Activated T-cell treated with anti-CD3 and anti-CD28 coated beads for 1 hour (primary cell): ENCODE measurements at places on chromosomes 3 and 15.

GRCh38 chr3:38623539-38623938 is 25.9 kb downstream of the SCN5A start:
- DNase-seq, result no peak

DNA sequence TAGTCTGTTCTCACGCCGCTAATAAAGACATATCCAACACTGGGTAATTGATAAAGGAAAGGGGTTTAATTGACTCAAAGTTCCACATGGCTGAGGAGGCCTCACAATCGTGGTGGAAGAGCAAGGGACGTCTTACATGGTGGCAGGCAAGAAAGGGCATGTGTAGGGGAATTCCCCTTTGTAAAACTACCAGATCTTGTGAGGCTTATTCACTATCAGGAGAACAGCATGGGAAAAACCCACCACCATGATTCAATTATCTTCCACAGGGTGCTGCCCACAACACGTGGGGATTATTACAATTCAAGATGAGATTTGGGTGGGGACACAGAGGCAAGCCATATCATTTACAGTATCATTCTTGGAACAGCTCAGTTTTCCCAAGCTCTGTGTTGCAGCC is 268.0 kb downstream of the SUCLG2 start:
- no peak for DNase-seq

DNA sequence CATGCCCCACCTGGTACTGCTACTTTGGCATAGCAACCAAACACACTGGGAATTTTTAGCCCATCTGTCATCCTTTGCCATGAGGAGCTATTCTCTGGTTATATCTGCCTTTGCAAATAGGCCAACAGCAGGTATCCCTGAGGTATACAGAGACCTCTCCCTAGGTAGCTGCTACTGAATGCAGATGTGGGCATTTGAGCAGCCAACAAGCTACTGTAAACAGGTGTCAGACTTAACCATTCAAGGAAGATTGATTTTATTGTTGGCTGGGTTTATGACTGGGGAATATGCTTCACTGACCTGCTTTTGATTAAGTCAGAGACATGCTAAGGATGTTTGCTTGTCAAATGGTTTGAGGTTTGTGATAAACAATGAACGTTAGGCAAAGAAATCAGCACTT is 183.2 kb downstream of the OXSM start:
- DNase-seq, result no peak

- no peak for DNase-seq
These were observed 140.4 kb upstream of the ABI3BP start for GRCh38 chr3:101133652-101134051.

- DNase-seq, result no peak
These were observed 97.5 kb downstream of the SLC49A4 start for GRCh38 chr3:122892118-122892960.

DNA sequence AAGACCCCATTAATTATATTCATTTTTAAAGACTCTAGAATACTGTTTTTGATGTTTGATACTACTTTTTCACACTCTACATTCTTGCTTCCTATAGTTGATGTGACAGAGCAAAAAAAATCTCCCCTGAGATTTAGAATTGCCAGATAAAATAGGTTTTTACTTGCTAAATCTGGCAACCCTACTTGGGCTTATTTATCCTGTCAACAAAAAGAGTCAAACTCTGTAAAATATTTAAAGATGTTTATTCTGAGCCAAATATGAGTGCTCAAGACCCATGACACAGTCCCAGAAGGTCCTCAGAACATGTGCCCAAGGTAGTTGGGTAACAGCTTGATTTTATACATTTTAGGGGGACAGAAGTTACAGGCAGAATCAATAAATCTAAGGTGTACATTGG is 72.3 kb downstream of the DAPK2 start:
- no peak for DNase-seq

GRCh38 chr3:52004906-52005395 is 9.3 kb upstream of the RPL29 start:
- no peak for DNase-seq

DNA sequence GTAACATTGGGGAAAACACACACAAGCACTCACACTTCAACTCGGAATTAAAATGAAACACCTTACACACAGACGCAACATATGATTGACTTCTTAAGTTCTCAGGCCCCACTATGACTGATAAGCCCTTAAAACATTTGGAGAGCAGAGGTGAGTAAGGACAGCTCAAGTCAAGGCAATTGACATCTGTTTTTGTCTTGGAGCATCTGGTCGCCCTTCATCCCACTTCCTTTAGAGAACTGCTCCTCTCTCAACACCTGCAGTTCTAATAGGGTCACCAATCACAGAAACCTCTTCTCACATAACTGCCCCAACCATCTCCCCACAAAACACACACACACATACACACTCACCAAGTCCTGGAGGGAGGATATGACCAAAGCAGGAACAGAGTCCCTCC is 43.4 kb downstream of the ERC2 start:
- DNase-seq, result no peak

- DNase-seq, result no peak
These were observed 90.0 kb upstream of the ICE2 start for GRCh38 chr15:60568914-60569391.

GRCh38 chr15:52154896-52155865 is 36.0 kb downstream of the GNB5 start:
- DNase-seq, result no peak

DNA sequence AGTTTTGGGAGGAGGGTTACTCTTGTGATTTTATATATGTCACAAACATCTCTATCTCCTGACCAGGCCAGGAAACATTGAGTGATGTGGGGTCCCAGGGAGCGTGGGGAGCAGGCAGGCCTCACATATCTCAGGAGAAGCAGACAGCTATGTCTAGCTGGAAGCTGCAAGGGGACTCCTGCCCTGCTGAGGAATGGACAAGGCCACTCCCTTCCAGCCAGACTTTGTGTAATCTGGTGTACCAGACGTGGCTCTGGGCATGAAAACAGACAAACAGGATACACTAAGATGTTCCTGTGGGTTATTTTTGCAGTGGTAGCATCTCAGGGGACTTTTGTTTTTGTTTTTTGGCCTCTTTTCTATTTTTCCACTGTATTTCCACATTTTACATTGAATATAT is 23.2 kb downstream of the CYP8B1 start:
- DNase-seq, result no peak

- no peak for DNase-seq
These were observed 62.0 kb downstream of the SUCNR1 start for GRCh38 chr3:151935446-151935845.

GRCh38 chr15:35397027-35397426 is 148.9 kb downstream of the DPH6 start:
- no peak for DNase-seq

- no peak for DNase-seq
These were observed 7.1 kb downstream of the LRRK1 start for GRCh38 chr15:100926258-100926657.

DNA sequence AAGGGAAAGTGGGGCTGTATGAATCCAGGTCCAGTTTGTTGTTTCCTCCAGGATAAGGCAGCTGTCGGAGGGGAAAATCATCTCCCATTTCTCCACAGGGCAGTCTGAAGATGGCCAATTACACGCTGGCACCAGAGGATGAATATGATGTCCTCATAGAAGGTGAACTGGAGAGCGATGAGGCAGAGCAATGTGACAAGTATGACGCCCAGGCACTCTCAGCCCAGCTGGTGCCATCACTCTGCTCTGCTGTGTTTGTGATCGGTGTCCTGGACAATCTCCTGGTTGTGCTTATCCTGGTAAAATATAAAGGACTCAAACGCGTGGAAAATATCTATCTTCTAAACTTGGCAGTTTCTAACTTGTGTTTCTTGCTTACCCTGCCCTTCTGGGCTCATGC is 911 bp downstream of the CCRL2 start:
- no peak for DNase-seq

GRCh38 chr3:174062923-174063322 is 665.4 kb downstream of the NLGN1 start:
- no peak for DNase-seq

- no peak for DNase-seq
These were observed 85.7 kb downstream of the TRIM42 start for GRCh38 chr3:140763532-140763931.

DNA sequence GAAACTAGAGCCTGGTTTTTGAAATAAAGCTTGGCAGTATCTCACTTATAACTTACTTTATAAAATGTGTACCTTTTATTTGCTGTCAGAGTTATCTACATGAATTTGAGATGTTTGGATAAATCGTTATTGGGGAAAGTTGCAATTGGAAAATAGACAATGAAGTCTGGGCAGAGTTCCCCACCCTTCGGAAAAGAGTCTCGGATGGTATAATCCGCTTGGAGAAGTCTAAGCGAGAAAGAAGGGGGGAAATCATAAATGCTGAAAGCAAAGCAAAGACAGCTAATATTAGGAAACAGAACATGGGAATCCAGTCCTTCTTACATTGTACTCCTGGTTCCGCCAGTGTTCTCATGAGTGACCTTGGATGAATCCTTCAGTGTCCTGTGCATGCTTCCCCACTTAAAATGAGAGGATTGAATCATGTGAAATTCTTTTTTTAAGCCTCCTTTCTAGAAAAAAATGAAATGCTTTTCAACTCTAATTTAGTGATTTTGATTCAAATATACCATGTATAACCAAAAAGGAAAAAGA is 162.4 kb downstream of the ATG7 start:
- no peak for DNase-seq

GRCh38 chr15:23869396-23869795 is 182.3 kb upstream of the NDN start:
- no peak for DNase-seq

GRCh38 chr3:73719413-73719851 is 94.7 kb upstream of the PDZRN3 start:
- no peak for DNase-seq

DNA sequence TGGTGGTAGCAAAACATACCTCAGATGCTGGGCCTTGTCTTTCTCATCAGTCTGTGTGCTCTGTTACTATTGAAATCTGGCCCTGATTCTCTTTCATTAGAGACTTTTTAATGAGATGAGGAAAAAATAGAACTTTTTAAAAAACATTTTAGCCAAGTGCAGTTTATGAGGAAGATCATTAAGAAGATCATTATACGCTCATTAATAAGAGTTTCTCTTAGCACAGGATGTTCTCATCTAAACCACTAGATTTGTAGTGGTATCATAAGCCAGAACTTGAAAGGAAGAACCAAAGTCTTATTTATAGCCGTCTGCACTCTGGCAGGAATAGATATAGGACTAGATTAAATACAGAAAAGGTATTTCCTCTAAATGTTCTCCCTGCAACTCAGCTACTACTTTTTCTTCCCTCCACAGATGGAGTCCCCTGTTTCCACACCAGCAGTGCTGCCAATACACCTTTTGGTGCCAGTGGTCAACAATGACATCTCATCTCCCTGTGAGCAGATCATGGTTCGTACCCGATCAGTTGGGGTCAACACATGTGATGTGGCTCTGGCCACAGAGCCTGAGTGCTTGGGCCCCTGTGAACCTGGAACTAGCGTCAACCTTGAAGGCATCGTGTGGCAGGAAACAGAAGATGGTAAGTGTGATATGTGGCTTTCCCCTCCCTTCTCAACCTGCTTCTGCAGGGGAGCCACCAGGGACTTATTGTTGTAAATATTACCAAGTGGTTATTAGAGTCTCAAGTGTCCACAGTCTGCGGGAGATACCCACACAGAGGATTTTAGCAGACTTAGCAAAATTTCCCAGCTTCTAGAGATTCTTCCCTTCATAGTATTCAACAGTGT is 152.8 kb downstream of the RBPMS2 start:
- DNase-seq, result peak; percentile 17

DNA sequence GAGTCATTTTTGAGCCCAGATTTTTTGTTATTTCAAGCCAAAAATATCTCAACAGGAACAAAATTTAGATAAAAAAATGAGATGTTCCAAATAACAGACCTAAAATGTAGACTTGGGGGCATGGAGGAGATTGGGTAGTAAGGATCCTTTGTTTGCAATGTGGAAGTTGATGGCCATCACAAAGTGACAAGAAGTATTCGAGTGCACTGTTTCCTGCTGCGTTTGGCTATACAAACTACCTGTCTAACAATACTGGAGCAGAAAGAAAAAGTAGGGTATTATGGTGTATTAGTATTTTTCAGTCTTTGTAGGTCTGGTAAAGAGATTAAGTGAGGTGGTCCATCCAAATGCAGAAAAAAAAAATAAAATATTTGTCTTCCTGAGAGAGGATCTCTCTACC is 284.2 kb downstream of the C3orf38 start:
- no peak for DNase-seq

DNA sequence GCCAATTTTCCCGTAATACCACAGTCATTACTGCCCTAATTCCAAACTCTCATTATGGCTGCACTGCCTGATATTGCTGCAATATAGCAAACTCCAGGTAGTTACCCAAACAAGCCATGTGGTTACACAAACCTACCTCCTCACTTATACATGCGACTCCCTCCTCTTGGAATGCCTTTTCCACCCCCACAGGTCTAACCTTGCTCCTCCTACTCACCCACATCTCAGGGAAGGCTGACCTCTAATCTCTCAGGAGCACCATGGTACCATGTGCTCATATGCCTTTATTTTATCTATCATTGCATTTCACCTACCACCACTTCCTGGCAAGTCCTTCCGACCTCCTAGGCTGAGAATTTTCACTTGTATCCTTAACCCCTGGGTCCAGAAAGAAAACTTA is 2.9 kb downstream of the RBPMS2 start:
- DNase-seq, result no peak

- DNase-seq, result no peak
These were observed 23.1 kb downstream of the EPM2AIP1 start for GRCh38 chr3:36969540-36970432.

DNA sequence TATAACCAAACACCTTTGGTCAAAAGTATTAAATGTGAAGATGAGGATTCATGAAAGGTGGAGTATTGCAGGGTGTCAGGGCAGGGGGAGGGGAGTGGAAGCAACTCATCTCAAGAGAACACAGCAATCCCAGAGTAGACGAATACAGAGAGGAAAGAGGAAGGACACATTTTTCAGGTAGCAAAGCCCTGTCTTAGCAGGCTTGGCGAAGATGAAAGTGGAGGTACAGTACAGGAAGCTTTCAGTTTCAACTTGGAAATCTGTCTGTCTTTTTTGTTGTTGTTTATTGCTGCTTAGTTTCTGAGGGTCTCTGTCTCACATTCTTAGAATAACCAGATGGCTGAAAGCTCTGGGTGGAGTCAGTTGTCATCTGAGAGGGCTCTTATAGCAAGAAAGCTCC is 80.8 kb upstream of the GPR149 start:
- DNase-seq, result no peak

DNA sequence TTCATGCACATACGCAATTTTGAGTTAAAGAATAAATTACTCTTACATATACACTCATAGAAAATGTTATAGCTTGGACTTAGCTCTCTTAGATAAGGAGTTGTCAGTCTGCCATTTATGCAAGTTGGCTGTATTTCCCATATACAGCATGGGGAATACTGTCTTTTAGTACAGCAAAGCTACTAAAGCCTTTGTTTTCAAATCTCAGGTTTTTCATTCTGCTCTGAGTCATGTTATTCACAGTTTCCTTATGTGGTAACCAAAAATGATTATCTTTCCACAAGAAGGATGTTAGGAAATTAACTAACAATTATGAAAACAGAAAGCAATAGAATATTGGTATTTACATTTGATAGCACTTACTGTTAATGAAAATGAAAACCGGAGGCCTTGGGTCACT is 4.3 kb upstream of the TIPARP start:
- no peak for DNase-seq
